ENCODE measurements at places on chromosomes 3 and 15.

DNA sequence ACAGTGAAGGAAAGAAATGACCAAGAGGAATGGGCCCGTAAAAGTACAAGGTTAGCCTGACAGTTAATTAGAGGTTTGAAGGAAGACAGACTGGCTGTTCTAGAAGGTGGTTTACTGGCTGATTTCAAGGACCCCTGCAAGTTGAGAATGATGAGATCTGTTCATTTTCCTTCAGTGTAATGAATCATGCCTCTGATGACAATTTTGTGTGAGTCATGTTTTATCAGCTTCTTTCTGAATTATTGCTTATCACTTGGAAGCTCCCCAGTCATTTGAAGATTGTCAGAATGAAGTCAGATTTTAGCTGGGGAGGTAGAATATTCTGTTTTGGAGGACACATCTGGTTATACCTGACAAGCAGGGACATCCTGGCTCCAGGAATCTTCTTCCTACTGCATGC lies 50.6 kb downstream of the DRD3 start:
- DNase-seq: no peak

- DNase-seq: no peak
These were observed 542 bp downstream of the INKA1 start for GRCh38 chr3:49803465-49804140.

GRCh38 chr3:53773611-53774368 lies 72.4 kb downstream of the CHDH start:
- no peak for DNase-seq

DNA sequence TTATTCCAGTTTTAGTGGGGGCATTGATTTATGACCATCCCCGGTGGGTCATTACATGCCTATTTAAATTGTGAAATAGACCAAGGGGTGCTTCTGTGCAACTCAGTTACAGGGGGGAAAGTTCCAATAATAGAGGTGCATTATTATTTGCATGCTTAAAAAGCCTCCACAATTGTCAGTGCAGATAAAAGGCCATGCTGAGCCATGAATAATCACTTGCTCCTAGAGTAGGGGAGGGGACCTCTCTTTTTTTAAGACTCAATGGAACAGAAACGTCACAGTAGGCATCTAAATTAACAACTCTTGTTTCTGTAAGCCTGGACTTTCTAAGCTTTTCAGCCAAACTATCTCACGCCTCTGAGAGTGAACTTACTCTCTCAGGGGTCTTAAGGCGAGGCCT lies 66.5 kb upstream of the CMTM7 start:
- DNase-seq: no peak

DNA sequence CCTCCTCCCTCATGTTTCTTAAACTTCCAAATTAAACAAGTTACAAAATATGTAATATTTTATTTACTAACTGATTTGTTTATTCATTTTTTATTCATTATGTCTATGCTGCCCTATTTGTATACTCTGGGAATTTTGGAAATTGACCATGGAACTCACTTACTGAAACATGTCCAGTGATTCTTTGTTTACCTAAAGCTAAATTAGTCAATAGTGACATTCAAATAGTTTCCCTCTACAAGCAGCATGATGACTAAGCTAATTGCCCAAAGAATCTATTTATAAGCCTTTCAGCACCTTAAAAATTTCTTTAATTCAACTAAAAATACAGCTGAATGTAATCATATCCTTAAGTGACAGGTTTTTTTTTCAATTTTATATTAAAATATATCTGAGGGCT lies 437.7 kb downstream of the SI start:
- no peak for DNase-seq

DNA sequence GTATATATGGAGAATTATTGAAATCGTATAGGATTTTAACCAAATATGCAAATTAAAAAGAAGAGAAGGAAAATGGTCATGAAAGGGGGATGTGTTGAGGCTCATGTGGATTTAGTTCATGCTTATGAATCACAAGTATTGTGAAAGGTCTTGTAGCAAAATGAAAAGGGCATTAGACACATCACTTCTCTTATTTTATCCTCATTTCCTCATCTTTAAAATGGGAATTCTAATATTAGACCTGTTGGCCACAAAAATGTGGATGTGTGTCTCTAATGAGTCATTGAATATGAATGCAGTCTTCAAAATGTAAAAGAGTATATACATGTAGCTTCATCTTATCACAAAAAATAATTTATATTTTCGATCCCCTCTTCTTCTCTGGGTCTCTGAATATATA lies 14.9 kb upstream of the ALCAM start:
- no peak for DNase-seq

GRCh38 chr3:179324270-179324754 lies 1.5 kb downstream of the ZNF639 start:
- no peak for DNase-seq

- no peak for DNase-seq
These were observed 200.0 kb downstream of the CACNA2D3 start for GRCh38 chr3:54322354-54322753.

GRCh38 chr15:100042558-100042957 lies 299.2 kb downstream of the ADAMTS17 start:
- no peak for DNase-seq

- no peak for DNase-seq
These were observed 197.5 kb upstream of the BCL6 start for GRCh38 chr3:187942658-187943241.

DNA sequence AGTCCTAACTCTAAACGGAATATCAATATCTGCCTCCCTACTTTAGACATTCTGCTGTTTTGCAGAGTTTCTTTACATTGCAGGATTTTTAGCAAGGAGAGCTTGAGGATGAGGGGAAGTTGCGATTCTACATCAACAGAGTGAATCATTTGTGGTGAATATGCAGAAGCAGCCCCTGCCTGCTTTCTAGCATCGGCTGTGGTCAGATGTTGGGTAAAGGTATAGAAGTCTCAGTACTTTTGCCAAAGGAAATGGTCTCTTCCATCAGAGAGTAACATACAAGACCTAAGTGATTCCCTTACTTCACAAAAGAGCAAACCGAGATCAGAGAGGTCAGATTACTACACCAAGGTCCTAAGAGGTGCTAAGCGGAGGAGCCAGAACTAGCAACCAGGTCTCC lies 15.2 kb downstream of the ST3GAL6 start:
- no peak for DNase-seq

DNA sequence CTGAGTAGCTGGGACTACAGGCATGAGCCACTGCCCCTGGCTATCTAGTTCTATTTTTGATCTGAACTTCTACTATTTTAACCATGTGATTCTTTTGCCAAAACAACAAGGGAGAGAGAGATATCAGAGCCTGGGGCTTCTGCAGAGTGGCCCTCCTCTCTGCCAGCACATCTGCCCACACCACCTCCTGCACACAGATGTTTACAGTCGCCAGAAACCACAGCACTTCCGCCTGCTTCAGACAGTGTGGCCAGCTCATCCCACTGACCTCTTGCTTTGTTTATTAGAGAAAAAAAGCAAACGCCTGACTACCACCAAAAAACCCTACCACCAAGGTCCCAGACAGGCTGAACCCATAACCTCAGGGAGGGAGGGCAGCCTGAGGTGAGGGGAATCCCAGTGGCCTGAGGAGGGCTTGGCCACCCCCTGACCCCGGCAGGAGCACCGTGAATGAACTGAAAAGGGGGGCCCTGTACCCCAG lies 85.9 kb upstream of the ABHD2 start:
- DNase-seq: no peak

- no peak for DNase-seq
These were observed 12.3 kb upstream of the NR1I2 start for GRCh38 chr3:119769394-119770149.

- DNase-seq: no peak
These were observed 1.5 kb downstream of the VWA5B2 start for GRCh38 chr3:184230603-184231528.

Data from stimulated activated CD8-positive, alpha-beta memory T cell treated with anti-CD3 and anti-CD28 coated beads, Interleukin-4, amount 100 ng/mL, for 1 hour (primary cell).